Kidney glomerular epithelial cell (primary cell): ENCODE measurements at places on chromosomes 7 and 10.
A peak's percentile ranks its signal among the peaks of the same experiment; 100 is the strongest.

DNA sequence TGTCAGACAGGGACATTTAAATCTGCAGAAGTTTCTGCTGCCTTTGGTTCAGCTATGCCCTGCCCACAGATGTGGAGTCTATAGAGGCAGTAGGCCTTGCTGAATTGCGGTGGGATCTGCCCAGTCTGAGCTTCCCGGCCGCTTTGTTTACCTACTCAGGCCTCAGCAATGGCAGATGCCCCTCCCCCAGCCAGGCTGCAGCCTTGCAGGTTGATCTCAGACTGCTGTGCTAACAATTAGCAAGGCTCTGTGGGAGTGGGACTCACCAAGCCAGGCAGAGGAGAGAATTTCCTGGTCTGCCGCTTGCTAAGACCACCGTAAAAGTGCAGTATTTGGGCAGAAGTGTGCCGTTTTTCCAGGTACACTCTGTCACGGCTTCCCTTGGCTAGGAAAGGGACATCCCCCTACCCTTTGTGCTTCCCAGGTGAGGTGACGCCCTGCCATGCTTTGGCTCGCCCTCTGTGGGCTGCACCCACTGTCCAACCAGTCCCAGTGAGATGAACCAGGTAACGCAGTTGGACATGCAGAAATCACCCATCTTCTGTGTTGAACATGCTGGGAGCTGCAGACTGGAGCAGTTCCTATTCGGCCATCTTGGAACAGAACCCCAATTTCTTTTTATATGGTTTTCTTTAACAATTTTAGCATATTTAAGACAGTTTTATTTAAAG, 28.4 kb upstream of the VWDE start:
- DNase-seq: no peak

DNA sequence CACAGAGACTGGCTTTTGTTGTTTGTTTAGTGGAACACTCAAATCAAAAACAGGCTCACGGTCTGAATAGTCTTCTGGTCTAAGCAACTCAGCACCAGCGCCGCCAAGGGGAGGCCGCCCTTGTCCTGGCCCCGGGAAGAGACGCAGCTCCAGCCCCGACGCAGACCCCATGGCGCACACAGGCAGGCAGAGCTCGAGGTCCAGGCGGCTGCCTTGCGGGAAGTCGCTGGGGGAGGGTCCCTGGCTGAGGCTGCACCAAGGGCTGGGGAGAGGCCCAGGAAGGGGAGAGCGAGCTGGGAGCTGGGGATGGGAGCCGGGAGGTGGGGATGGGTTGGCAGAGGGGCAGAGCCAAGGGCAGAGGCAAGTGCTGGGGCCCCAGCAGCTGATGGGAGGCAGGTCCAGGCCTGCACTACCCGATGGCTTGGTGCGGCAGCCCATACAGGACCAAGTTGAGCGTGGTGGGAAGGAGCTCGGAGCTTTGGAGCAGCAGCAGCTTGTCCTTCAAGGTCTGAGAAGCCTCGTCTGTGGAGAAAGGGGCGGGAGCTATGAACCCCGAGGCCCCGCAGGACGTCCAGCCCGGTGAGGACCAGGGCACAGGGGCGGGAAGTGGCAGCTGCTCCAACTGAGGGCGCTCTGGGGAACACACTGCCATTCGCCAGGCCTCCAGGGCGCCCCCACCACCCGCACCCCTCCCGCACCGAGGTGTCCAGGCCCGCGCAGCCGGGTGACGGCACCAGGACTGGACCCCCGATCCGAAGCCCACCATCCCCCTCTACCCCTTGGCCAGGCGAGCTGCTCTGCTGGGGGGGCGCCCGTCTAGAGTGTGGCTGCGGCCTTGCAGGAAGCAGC, 22.7 kb upstream of the NKX6-2 start:
- DNase-seq: no peak

DNA sequence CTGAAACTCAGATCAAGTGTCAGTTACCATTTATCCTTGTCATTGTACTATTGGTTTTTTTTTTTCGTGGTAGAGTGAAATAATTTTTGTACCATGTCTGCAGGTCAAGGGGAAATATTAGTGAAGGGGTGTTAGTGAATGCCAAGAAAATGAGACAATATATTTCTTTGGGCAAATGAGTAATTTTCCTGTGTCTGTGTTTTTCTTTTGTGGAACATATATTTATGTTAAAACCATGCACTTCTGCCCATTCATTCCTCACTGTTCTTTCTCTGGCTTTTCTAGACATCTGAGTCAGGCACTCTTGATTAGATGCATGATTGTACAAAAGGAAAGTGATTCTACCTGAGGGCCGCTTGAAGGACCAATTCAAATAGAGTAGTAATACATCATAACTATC, 161.6 kb downstream of the BICC1 start:
- DNase-seq: no peak

GRCh38 chr7:141737118-141737835, 881 bp upstream of the SSBP1 start:
- no peak for DNase-seq

DNA sequence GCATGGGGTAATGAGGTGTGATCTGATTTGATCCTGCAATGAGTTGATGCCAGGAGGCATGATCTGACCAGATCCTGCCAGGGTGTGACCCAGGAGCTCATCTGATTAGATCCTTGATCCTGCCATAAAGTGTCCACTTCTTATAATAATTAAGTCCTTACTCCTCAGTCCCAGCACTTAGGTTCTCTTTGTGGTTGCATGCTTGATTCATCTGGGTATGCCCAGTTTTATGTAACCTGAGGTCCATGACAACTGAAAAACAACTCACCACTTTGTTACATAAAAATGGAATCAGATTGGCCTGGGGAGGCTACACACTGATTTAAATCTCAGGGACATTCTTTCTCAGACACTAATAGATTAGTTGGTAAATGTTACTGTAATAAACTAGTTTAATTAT, 19.1 kb downstream of the ACADSB start:
- DNase-seq: peak; percentile 28

DNA sequence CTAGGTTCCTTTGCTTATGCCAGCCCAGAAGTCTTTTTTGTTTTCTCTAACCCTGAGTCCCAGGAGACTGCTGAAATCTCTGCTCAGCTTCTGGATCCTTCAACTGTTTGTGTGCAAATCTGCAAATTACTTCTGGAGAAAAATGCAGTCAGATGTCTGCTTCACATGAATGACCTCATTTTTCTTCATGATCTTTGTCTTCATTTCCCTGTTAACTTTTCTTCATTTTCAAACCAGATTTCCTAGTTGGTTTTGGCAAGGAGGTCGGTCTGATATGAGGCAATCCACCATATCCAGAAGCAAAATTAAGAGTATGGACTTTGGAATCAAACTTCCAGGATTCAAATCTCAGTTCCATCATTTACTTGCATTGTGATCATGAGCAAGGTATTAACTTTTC, 66.8 kb downstream of the ZNF503 start:
- DNase-seq: no peak

- no peak for DNase-seq
These were observed 62.3 kb downstream of the DLG5 start for GRCh38 chr10:77864151-77864851.

DNA sequence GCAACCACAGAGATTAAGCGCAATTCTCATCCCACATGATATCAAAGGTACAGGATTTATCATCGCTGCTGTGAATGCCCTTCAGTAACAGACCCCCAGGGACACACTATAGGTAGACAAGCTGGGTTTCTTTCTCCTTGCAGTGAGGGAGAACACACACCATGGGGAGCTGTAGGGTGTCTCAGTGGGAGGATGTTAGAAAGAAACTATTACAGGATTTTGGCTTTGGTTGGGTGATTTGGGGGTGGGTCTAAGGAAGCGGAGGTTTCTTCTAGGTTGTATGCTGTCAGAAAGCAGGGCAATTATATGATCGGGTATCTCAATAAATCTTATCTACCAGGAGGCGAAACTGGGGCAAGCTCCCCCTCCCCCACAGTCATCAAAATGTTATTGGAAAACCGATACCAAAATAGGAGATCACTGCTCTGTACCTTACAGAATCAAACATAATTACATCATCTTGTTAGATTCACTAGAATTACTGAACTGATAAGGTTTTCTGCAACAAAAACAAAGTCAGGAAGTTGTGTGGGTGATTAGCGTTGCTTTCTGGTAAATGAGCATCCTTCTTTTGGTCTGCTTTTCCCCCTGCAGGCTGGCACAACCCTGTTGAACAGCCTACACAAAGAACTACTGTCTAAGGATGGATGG, 209.7 kb downstream of the TEX36 start:
- no peak for DNase-seq

DNA sequence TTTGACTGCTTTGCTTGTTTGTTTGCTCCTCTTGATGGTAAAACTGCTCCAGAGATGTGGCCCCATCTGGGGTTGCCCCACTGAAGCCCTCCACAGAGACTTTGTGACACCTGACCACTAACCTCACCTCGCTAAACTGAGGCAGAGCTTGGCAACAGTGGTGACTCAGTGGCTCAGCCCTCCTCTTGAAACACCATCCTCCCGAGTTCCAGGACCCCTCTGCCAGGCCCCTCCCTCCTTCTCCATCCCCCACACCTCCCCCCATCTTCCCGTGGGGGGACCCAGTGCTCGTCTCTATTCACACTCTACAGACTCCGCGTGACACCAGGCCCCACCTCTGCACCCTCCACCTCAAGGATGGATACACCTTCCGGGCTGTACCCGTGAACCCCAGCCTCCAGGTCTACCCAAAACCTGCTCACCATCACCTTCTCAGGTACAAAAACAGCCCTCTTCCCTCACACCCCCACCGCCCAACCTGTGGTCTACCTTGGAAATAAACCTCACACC, 19.0 kb upstream of the RET start:
- DNase-seq: no peak

DNA sequence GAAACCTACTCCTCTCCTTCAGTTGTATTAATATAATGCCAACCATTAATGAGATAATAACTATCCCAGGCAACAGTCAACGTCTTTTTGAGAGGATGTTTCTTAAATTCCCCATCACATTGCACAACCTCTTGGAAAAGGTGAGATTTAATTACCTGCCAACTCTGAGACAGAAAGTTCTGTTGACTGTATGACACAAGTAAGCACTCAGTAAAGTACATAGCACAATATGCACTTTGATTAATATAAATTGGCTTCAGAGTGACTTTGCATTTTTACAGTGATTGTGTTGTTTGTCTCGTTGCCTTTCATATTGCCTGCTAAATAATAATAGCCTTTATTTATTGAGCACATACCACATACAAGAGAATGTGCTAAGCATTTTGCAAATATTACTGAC, 46.7 kb downstream of the CAV1 start:
- no peak for DNase-seq

GRCh38 chr7:157814931-157815705, 478.3 kb downstream of the DNAJB6 start:
- no peak for DNase-seq

DNA sequence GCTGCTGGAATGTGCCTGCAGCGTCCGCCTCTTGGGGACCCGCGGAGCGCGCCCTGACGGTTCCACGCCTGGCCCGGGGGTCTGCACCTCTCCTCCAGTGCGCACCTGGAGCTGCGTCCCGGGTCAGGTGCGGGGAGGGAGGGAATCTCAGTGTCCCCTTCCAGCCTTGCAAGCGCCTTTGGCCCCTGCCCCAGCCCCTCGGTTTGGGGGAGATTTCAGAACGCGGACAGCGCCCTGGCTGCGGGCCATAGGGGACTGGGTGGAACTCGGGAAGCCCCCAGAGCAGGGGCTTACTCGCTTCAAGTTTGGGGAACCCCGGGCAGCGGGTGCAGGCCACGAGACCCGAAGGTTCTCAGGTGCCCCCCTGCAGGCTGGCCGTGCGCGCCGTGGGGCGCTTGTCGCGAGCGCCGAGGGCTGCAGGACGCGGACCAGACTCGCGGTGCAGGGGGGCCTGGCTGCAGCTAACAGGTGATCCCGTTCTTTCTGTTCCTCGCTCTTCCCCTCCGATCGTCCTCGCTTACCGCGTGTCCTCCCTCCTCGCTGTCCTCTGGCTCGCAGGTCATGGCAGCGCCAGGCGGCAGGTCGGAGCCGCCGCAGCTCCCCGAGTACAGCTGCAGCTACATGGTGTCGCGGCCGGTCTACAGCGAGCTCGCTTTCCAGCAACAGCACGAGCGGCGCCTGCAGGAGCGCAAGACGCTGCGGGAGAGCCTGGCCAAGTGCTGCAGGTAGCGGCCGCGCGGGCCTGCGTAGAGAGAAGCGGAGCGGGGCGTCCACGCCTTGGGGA, 645 bp downstream of the SLC26A4 start:
- no peak for DNase-seq

- DNase-seq: no peak
These were observed 319.6 kb upstream of the ZMIZ1 start for GRCh38 chr10:78749200-78749599.

GRCh38 chr7:74351836-74352235, 62.6 kb downstream of the CLIP2 start:
- DNase-seq: no peak

- DNase-seq: no peak
These were observed 144.7 kb downstream of the PLCE1 start for GRCh38 chr10:94138391-94138790.

DNA sequence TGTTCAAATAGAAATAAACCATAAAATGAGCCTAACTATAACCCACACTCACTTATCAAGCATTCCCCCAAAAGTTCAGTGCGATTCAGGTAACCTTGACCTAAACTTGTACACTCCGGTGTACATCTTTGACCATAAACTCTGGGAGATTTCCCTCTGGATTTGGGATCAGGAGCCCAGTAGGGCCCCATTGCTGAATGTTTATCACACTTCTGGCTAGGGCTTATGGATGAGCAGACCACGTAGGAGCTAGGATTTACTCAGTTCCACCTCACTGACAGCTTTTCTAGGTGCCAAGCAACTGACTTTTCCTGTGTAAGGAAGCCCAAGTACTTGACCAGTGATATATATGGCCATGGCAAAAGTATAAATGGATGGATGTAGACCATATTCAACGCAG, 113.7 kb downstream of the SVOPL start:
- DNase-seq: no peak

DNA sequence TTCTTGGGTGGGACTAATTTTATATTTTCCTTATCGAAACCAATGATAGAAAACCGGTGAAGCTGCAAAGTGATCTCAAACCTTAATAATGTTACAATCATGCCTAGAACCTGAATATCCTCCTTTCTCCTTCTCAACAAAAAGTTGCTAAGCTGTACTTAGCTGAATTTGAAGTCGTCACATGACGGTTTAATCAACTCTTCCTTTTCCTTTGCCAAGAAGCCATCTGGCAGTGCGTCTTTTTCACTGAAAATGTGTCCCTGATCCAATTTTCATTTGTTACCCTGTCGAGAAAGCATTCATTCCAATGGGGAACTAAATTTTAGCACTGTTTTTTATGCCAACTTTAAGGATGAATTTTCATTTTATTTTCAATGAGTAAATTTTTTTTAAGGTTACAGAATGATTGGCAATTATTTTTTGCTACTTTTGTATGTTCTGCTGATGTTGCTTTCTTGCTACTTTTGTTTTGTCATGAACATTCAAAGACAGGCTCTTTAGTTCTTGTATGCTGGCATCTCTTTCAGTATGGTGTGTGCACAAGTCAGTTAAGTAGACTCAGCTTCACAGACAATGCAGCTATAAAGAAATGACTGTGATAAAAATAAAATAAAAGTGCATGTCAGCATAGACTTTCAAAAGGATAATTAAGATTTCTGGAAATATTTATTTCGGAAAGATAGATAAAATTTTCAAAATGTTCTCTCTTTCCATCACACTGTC, 980.0 kb downstream of the DNAJB9 start:
- no peak for DNase-seq

GRCh38 chr10:61779950-61780659, 117.4 kb downstream of the CABCOCO1 start:
- peak; percentile 40 for DNase-seq
